ENCODE measurements at places on chromosomes 2 and 18.

DNA sequence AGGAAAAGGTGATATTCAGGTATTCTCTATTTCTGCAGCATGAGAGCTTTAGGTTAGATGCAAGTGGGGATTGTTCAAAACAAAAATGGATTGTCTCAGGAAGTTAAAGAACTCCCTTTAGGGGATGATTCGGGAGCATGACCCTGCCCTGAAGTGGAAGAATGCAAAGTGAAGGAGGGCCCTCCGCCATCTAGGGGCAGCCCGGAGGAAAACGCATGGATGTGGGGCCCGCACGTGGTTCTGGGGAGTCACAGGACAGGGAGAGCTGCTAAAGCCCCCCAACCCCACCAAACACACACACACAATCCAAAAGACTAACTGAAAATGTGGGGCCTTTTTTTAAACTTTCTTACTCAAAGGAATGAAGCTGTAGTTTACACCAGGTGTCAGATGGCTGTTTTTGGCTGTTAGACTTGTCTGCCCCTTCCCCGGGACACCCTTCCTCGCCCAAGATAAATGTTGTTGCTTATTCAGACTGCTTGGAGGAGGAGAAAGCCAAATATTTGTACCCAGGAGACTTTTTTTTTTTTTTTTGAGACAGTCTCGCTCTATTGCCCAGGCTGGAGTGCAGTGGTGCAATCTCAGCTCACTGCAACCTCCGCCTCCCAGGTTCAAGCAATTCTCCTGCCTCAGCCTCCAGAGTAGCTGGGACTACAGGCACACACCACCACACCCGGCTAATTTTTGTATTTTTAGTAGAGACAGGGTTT lies 78.8 kb downstream of the HNRNPLL start:
- DNase-seq, result no peak

DNA sequence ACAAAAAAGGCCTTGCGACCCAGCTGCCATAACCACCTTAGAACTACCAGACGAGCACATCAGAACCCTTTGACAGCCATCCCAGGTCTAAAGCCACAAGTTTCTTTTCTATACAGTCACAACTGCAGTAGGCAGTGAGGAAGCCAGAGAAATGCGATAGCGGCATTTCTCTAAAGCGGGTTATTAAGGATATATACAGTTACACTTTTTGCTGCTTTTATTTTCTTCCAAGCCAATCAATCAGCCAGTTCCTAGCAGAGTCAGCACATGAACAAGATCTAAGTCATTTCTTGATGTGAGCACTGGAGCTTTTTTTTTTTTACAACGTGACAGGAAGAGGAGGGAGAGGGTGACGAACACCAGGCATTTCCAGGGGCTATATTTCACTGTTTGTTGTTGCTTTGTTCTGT lies 48.8 kb downstream of the FEZ2 start:
- no peak for DNase-seq

DNA sequence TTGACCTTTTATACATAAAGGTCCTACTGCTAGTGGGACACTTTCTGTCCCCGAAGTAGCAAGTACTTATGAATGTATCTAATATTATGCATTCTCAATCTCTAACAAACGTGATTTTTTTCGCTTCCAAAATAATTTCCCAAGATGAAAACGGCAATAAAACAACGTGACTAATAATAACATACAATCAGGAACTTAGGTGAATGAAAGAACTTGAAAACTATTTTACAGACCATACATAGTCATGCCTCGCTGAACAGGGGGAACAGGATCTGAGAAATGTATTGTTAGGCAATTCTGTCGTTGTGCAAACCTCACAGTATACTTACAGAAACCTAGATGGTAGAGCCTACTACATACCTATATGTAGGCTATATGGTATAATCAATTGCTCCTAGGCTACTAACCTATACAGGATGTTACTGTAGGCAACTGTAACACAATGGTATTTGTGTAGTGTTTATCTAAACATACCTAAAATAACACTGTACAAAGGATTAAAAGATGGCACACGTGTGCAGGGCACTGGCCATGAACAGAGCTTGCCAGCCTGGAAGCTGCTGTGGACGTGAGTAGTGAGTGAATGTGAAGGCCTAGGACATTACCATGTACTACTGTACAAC lies 2.5 kb downstream of the RTN4 start:
- DNase-seq, result no peak

GRCh38 chr2:184037273-184037672 lies 561.1 kb upstream of the ZNF804A start:
- no peak for DNase-seq

GRCh38 chr18:23316988-23317387 lies 136.1 kb upstream of the RIOK3 start:
- no peak for DNase-seq

GRCh38 chr2:120243211-120243610 lies 9.4 kb upstream of the RALB start:
- no peak for DNase-seq

DNA sequence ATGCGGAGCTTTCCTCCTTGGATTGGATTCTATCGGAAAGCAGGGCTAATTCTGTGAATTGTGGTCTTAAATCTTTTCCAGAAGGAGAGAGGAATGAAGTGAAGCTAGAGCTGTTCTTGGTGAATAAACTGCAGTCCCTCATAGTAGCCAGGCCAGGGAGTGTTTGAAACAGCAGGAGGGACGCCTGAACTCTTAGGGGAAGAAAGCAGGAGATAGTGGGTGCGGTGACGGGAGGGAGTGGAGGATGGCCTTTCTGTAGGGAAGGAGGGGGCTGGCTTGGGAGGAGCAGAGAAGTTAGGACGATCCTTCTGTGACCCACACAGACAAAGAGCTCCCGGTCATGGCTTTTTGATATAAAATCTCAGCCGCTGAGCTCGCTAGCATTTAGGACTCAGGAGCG lies 47.5 kb upstream of the KCNF1 start:
- no peak for DNase-seq

DNA sequence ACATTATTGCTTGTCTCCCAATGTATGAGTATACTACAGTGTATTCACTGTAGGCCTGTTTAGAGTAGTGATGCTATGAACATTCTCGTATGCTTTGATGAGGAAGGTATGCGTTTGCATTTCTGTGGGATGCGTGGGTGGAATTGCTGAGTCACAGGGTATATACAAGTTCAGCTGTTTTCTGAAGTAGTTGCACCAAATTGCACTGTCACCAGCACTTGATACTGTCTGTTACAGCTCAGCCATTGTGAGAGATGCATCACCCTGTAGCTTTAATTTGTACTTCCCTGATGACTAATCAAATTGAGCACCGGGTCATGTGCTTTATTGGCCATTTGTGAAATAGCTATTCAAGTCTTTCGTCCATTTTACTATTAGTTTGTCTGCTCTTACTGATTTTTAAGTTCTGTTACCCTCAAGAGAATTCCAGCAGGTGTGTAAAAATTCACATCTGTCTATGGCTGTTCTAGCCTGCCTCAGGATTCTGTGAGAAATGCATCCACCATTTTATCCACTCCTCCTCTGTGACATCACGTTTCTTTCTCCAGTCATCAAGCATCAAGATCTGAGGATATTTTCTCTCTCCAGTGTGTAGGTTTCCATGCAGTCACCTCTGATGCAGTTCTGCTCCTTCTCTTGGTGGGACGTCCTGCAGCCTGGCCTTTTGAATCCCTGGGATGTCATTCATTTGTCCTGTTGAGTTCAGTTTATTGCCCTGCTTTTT lies 72.5 kb downstream of the DGKD start:
- DNase-seq, result no peak

GRCh38 chr2:46886268-46887027 lies 29.2 kb downstream of the MCFD2 start:
- DNase-seq, result no peak

- no peak for DNase-seq
Measured at GRCh38 chr2:219836647-219837177, 209.3 kb downstream of the SLC4A3 start.

GRCh38 chr2:27946530-27947060 lies 56.1 kb downstream of the BABAM2 start:
- no peak for DNase-seq

DNA sequence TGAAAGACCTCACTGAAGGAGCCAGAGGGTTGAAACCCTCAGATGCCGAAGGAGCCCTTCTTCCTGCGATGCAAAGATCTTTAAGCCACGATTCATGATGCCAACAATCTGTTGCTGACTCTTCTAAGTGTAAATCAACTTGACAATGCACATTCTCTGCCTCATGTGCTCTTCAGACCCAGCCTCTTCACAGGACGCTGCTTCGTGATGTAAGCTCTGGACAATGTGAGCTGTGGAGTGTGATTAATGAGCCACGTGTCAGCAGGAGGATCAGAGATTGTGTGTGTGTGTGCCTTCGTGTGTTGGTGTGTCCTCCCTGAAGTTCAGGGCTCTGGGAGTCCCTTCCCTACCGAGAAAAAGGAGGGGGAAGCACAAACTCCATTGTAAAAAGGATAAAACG lies 26.5 kb upstream of the TWIST2 start:
- DNase-seq, result no peak

DNA sequence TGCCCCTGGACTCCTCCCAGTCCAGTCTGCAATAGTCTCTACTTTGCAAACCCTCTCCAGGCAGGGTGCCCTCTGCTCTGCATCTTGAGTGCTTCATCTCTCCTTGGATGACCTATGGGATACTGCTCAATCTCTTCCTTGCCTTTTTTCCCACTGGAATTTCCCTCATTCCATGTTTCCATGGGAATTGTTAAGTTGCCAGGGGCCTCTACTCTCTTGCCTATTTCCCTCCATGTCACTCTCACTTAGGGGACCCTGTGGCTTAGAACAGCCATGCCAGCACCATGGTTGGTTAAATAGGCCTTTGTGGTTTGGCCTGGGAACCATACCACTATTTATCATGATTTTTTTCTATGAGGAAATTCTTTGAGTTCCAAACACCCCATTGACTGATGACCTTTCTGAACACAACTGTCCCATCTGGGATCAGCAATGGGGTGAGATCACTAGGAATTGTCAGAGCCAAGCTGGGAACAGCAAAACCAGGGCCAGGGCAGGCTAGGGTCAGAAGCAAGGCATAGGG lies 91.4 kb upstream of the RBMS1 start:
- DNase-seq, result no peak

All from GDM1 (cell line).